ENCODE measurements at places on chromosomes 3 and 15. TPM values are rescaled to one million over a fixed set of nuclear protein-coding genes. Genes with fewer than 3 reads are reported as not detected.

The WDR76 gene
- 6.6 TPM for total RNA-seq

The PDZRN3 gene
- total RNA-seq: 0.18 TPM

The POLR2H gene
- 102 TPM for total RNA-seq

The ZPLD1 gene
- 0.09 TPM for total RNA-seq

The DLL4 gene
- 103 TPM for total RNA-seq

The RCN2 gene
- 57.8 TPM for total RNA-seq
